ENCODE measurements at places on chromosomes 4 and X.

DNA sequence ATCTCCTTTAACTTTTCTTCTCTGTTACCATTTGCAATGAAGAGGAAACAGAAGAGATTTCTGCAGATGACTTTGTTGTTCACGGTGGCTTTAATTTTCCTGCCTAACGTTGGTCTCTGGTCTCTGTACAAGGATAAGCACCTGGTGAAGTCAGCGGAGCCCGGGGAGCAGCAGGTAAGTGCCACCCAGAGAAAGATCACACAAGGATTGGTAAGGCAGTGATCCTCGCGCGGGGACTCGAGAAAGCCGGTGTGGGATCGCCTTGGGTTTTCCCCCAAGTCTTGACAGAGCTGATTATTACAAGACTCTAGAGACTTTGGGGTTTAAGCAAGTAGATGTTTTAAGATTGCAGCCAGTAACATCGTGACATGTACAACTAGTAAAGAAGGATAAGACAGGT lies 1.3 kb downstream of the GALNTL6 start:
- DNase-seq = no peak

- DNase-seq = no peak
Observed at GRCh38 chr4:6773616-6774540, 8.6 kb upstream of the KIAA0232 start.

- DNase-seq = no peak
Observed at GRCh38 chr4:71202705-71203104, 136.1 kb upstream of the SLC4A4 start.

DNA sequence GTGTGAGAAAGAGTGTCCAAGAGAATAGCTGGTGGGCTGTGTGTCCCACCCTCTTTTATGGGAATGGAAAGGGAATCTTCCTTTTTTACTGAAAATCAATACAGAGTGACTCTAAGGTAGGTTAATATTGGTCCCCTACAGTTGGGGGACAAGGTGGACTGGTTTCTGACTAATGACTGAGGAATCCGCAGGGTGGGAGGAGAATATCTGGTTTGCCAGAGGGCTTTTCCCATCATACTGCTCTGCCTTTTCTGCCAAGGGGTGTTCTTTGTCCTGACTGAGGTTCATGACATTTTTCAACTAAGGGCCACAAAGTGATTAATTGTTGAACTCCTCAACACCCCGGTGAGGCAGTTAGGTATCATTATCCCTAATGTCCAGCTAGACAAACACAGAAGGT lies 261.6 kb downstream of the SPATA18 start:
- no peak for DNase-seq

DNA sequence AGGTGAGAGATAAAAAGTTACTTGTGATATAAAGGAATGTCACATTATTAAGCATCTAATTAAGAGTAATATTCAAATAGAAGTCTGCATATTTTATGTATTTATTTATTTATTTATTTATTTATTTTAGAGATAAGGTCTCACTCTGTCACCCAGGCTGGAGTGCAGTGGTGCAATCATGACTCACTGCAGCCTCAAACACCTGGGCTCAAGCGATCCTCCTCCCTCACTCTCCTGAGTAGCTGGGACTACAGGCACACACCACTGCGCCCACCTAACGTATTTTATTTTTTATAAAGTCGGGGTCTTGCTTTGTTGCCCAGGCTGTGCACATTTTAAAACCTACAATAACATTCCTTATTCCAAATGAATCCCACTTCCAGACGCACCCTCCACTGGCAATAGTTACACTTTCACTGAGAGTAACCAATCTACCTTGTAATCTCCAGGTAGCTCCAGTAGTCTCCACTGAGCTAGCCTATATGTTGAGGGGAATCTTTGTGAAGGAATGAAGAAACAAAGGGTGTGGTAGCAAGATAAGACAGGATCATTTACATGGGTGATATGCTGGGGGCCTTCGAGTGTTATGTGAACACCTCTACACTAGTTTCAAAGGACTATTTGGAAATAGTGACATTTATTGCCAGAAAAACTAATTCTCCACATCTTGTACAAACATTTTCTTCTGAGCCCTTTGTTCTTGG lies 11.9 kb downstream of the SH3D19 start:
- no peak for DNase-seq

GRCh38 chr4:48907706-48908477 lies 1.3 kb upstream of the OCIAD2 start:
- DNase-seq = no peak

GRCh38 chrX:119067023-119067739 lies 5.6 kb upstream of the CT47C1 start:
- no peak for DNase-seq

DNA sequence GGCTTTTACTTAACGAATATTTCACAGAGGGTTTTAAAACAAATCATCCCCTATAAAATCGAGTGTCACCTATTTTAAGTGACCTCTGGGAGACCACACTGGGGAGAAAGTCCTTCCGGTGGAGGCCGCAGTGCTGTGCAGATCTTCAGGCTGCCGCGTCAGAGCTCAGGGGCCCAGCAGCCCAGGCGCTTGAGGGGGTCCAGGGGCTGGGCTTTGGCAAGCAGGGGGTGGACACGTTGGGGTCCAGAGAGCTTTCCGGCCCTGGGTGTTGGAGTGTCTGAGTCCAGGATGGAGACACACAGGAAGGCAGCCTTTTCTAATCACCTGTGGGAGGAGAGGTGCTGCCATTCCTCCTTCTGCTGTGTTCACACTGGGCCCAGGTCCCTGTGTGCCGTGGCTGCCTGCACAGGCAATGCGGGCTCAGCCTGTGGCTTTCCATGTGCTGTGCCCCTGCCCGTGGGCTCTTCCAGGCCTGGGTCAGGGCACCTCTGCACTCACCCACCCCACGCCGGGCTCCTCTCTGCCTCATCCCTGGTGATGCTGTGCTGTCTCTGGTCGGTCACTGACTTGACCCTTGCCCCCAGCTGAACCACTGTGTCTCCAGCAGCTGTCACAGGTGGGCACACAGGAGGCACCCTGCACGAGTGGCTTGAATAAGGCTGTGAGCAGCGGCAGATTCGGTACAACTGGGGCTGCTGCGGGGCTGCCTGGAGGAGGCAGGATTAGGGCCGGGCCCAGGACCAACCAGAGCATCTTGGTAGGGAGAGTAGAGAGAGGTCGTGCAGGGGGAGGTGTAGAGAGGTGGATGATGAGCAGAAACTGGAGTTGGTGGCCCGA lies 10.0 kb downstream of the HTRA3 start:
- DNase-seq = no peak

All from stimulated activated CD8-positive, alpha-beta memory T cell treated with anti-CD3 and anti-CD28 coated beads, Interleukin-2, amount 100 ng/mL, for 48 hours (primary cell).